Stimulated activated naive CD4-positive, alpha-beta T cell treated with Interleukin-2 at 50 U/mL for 16 hours (primary cell): ENCODE measurements at places on chromosomes 7 and 10.
A peak's percentile ranks its signal among the peaks of the same experiment; 100 is the strongest.

DNA sequence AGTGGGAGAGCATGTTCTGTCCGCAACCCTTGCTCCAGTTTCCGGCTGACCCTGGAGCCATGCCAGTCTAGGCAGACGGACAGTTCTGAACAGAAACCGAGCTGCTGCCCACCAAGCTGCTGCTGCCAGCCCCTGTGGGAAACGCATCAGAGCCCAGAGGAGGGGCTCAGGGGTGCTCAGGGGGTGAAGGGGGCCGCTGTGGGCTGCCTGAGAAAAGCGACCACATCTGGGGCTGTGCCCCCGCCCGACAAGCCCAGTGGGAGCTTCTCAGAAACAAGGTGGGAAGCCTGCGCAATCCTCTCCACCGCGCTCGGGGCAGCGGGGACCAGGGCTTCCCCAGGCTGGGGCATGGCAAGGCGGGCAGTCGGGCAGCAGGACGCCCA is 38.8 kb upstream of the CFAP46 start:
- no peak for DNase-seq

DNA sequence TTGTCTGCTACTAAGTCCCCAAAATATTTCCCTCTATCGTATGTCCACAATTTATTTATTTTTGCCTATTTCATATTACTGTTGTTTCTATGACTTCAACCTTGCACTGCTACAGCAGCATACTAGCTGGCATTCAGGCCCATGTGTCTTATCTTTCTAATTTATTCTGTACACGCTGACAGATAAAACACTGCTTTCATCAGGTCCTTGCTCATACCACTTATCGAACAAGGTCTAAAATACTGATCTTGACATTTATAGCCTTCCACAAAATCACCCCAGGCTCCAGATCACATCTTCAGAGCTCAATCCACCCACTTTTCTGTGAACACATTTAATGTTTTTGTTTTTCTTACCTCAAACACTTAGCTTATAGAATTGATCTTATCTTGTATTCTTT is 374.6 kb downstream of the THSD7A start:
- no peak for DNase-seq

- no peak for DNase-seq
Measured at GRCh38 chr10:24235471-24235870, 26.5 kb downstream of the KIAA1217 start.

- no peak for DNase-seq
Measured at GRCh38 chr7:155398944-155399343, 59.0 kb upstream of the EN2 start.

DNA sequence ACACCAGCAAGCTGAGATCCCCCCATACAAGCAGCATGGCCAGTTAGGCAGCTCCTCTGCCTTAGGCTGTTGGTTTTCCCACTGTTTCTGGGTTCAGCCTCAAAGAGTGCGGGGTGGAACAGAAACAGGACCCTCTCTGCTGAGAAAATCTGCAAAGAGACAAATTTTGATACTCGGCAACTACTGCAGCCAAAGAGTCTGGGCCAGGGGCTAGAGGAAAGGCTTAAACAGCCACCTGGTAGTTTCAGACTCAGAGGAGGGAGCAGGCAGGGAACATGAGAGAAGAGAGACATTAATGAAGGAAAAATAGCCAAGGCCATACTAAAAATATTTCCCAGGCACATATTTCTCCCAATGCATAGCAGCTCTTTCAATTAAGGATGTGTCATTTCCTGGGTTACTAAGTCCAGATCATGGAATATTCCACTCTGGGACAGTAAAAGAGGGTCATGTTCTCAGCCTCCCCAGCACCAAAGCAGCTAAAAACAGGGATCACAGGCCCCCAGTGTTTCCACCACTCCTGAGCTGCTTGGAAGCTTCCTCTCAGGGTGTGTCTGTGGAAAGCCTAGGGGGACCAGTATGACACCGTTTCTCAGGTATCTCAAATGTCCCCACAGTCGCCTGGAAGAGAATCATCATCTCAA is 29.8 kb downstream of the PDLIM1 start:
- DNase-seq: no peak

DNA sequence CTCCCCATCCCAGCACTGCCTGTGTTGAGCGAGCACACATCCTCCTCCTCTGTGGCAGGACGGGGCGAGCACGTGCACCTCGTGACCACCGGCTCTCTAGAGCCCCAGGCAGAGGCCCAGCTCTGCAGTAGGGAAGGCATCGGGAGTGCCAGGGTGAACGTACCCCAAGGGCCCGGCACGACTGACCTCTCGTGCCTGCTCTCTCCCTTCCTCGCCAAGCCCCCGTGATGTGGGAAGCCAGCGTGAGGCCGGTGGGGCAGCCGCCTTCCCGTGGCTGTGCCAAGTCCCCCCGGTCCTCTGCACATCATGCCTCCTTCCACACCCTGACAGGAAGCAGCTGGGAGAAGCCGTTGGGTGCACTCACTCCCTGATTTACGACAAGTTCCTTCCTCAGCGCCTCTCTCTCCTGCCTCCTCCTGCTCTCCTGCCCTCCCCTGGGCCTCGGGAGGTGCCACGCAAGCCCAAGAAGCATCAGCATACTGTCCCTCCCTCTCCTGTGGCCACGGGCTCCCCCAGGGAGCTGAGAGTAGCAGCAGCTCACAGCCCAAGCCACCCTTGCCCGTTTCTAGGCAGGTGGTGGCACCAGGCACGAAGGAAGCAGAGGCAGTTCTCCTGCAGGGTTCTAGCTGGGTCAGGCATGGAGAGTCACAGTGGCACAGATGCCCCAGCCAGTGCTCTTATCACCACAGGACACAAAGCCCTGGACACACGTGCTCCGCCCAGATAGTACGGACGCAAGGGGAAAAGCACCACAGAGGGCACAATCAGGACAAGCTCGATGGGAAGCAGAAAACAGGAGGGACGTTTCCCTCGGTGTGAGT is 47.0 kb downstream of the AMZ1 start:
- DNase-seq: no peak

GRCh38 chr10:110457851-110458250 is 39.9 kb upstream of the DUSP5 start:
- no peak for DNase-seq

DNA sequence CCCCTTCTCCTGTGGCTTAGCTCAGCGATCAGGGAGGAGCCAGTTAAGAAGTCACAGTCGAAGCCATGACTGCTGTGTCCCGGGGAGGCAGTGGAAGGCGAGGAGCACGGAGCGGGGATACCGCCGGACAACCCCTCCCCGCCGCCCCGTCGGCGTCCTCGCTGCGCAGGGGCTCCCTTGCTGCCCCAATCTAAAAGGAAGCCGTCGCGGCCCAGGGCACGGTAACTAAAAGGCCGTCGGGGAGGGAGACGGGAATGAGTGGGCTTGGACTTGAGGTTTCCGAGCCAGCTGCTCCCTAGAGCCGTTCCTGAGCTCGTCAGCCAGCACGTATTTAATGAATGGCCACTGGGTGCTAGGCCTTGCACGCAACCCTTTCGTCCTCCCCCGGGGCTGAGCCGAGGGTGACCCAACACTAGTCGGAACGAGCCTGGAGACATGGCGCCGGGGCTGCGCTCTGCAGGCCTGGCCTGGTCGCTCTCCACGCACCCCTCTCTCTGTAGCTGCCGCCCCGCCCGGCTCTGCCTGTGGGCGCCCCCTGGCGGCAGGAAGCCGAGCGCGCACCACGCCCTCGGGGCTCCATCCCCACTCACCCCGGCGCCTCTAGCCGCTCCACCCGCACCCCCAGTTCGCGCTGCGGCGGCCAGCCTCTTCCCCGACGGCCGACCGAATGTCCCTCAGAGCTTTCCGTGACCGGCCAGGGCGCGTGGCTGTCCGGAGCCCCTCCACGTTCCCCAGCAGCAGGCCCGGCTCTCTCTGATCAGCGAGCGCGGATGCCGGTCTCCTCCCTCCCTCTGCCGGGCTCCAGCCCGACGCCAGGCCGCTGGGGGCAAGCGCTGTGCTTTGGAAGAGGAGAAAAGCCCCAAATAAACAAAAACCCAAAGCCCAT is 29.3 kb upstream of the KCNK18 start:
- DNase-seq: peak; percentile 45
